ENCODE measurements at places on chromosomes 5 and 9. TPM values are rescaled to one million over a fixed set of nuclear protein-coding genes. Genes with fewer than 3 reads are reported as not detected.

The ZNF883 gene
- 0.92 TPM for total RNA-seq

The CENPP gene
- total RNA-seq, result 9.9 TPM

- H3K27me3 ChIP-seq, result no peaks in the 10 kb centered on the region
- H3K27ac ChIP-seq, result no peak overlapping the region
- no peaks in the 10 kb centered on the region for H3K4me1 ChIP-seq
- no peak for DNase-seq
- no peaks in the 10 kb centered on the region for H3K36me3 ChIP-seq
- no peak overlapping the region for H3K4me3 ChIP-seq
Observed at GRCh38 chr9:18056269-18056992, 417.5 kb upstream of the ADAMTSL1 start.

DNA sequence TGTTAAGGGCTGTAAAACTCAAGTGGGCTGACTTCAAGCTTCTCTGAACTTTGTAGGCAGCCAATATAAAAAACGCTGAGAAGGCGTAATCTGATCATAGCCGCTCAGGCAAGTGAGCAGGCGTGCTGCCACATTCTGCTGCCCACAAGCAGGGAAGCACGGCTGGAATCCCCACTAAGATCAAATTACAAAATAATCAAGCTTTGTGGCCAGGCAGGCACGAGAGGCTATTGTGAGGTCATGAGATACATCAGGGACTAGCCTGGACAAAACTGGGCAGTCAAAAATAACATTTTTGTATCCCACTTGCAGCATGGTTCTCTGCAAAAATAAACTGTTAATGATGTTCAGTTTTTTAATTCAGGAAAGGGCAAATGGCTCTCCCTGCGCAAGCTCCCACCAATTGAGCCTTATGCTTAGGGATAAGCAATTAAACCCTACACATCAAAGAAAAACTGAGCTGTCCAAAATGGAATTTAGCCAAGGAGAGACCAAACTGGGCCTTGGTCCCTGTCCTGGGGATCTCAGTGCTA lies 64.0 kb downstream of the POU5F2 start:
- no peaks in the 10 kb centered on the region for H3K36me3 ChIP-seq
- peaks cover 5% of the 10 kb centered on the region for H3K4me1 ChIP-seq
- H3K4me3 ChIP-seq, result no peak overlapping the region
- peak; percentile 23 for DNase-seq
- H3K27ac ChIP-seq, result no peak overlapping the region

The VLDLR gene
- total RNA-seq, result 19.6 TPM

DNA sequence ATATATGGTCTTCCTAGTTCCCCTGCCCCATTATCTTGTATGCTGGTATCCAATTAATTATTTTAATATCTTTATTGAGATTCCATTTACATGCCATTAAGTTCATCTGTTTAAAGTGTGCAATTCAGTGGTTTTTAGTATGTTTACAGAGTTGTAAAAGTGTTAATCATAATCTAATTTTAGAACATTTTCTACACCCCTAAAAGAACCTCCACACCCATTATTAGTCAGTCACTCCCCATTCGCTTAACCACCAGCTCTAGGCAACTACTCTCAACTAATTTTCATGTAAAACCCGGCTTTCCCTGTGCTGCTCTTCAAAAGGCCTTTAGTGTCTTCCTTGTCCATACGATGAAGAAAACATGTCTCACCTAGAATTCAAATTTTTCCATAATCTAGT lies 20.8 kb upstream of the CAVIN4 start:
- H3K4me1 ChIP-seq, result no peaks in the 10 kb centered on the region
- H3K27me3 ChIP-seq, result no peaks in the 10 kb centered on the region
- H3K27ac ChIP-seq, result no peak overlapping the region
- DNase-seq, result no peak
- H3K4me3 ChIP-seq, result no peak overlapping the region
- no peaks in the 10 kb centered on the region for H3K36me3 ChIP-seq

GRCh38 chr9:136192289-136193126 lies 12.4 kb downstream of the LHX3 start:
- no peak for DNase-seq
- no peak overlapping the region for H3K27ac ChIP-seq
- H3K4me3 ChIP-seq, result no peak overlapping the region
- H3K36me3 ChIP-seq, result no peaks in the 10 kb centered on the region
- peaks cover 63% of the 10 kb centered on the region for H3K27me3 ChIP-seq
- H3K4me1 ChIP-seq, result no peaks in the 10 kb centered on the region

GRCh38 chr9:96065482-96066251 lies 190.2 kb downstream of the ERCC6L2 start:
- no peaks in the 10 kb centered on the region for H3K27me3 ChIP-seq
- no peaks in the 10 kb centered on the region for H3K36me3 ChIP-seq
- H3K4me3 ChIP-seq, result no peak overlapping the region
- DNase-seq, result no peak
- H3K4me1 ChIP-seq, result peaks cover 18% of the 10 kb centered on the region

- no peak overlapping the region for H3K27ac ChIP-seq
- DNase-seq, result no peak
Observed at GRCh38 chr5:63008195-63008594, 429.6 kb downstream of the LRRC70 start.

DNA sequence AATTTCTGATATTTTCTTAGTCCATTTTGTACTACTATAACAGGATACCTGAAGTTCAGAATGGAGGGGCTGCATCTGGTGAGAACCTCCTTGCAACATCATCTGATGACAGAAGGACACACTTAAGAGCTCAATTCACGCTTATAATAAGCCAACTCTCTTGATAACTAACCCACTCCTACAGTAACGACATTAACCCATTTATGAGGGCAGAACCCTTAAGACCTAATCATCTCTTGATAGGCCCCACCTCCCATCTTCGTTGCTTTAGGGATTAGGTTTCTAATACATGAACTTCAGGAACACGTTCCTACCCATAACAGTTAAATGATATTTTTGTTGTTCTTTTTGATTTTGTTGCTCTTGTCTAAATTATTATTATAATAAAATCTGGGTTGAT lies 69.4 kb downstream of the TNPO1 start:
- no peaks in the 10 kb centered on the region for H3K36me3 ChIP-seq
- no peak overlapping the region for H3K27ac ChIP-seq
- no peak for DNase-seq

DNA sequence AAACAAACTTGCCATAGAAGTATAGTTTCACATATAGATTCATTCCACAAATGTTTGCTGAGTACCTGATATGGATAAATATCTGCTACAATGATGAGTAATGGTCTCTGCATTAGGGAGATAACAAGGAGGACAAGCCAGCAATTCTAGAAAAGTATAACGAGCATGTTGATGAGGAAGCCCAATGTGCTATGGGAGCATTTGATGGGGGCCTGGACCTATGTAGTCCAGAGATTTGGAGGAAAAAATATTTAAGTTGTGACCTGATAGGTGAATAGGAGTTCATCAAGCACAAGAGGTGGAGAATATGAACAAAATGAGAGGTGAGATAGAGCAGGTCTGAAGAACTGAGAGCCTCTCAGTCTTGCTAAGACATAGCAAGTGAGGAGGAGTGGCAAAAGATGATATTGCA lies 14.4 kb upstream of the TMEM245 start:
- H3K4me1 ChIP-seq, result no peaks in the 10 kb centered on the region
- no peak overlapping the region for H3K4me3 ChIP-seq
- DNase-seq, result no peak

DNA sequence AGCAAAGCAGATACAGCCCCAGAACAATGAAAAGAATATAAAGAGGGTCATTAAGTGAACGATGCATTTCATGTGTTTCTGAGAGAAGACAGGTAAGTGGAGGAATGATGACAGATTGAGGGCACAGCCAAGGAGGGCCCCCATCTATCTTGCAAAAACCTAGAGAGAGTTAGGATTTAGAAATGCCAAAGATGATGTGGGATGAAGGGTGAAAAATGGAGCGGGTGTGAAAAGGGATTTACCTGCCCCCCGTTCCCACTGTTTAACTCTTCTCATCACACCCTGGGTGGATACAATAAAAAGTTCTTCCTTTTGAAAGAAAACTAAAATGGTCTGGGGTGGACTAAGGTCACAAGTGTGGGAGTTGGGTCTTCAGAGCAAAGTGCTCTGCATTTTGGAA lies 18.5 kb upstream of the PPP2R2B start:
- H3K36me3 ChIP-seq, result no peaks in the 10 kb centered on the region
- no peak overlapping the region for H3K27ac ChIP-seq
- no peak for DNase-seq

GRCh38 chr5:130112246-130112645 lies 208.0 kb downstream of the CHSY3 start:
- H3K4me3 ChIP-seq, result no peak overlapping the region
- H3K27ac ChIP-seq, result no peak overlapping the region
- H3K36me3 ChIP-seq, result no peaks in the 10 kb centered on the region
- no peak for DNase-seq
- H3K4me1 ChIP-seq, result no peaks in the 10 kb centered on the region

The KIF4B gene
- total RNA-seq, result not detected

All from gastrocnemius medialis (tissue), 4 donors.